ENCODE measurements at places on chromosomes 6 and 20.

DNA sequence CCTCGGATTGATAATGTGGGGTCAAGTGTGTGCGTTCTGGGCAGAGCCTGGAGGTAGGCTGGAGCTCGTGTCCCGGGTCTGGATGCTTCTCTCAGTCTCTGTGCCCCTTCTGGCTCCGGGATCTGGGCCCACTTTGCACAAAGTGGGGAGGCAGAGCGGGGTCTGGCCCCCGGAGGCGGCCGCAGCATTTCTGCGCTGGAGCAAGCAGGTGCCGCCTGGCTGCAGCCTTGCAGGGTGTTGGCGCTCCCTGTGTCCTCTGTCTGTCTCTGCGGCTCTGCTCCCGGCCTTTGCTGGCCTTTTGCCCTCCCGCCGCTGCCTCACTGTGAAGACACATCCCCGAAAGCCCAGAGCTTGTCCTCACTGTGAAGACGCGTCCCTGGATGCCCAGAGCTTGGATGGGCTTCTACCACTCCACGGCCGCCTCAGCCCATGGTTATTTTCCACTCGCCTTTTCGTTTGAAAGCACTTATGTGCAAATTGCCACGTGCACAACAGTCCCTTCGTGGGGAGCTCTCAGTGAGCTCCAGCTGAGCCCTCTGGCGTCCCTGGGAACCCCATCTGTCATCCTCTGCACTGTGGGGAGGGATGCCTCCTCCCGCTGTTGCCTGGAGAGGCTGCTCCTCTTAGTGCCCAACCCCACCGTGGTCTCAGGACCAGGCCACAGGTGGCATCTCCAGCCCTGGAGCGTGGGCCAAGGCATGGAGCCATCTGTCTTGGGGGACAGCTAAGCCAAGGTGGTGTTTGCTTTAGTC, 17.4 kb downstream of the SLCO4A1 start:
- no peak for DNase-seq

DNA sequence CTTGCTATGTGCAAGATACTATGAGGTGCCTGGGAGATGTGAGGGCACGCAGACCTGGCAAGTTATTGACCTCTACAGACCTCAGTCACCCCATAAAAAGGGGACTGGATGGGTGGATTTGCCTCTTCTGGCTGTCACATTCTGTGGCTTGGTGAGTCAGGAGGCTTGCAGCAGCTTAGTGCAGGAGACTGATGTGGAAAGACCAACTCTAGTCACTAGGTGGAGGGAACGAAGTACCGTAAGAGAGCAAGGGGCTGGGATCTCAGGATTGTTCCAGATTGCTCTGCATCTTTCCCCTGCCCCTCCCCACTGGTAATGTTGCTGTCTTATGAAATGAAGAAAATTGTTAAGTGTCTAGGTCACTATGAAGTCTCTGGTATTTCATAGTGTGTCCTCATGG, 3.3 kb downstream of the MAPRE1 start:
- DNase-seq: no peak

DNA sequence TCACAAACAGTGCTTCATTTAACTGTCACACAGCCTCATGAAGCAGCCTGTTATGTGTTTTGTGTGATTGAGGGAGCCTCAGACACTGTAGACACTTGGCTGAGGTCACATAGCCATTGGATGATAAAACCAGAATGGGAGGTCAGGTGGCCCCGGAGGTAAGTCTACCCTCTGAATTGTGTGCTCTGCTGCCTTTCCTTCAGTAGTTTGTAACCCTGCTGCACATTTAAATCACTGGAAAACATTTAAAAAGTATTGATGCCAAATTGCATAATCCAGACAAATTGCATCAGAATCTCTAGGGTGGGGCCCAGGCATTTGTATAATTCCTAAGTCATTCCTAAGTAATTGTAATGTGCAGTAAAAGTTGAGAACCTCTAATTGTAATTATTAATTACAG, 85.2 kb upstream of the ECI2 start:
- no peak for DNase-seq

GRCh38 chr6:116402108-116402937, 31.6 kb downstream of the DSE start:
- no peak for DNase-seq

- DNase-seq: peak; percentile 31
Measured at GRCh38 chr20:62219992-62220665, at the start of gene HRH3. TSS of gene HRH3 (minus strand) at chr20:62220278. CDS start at chr20:62219970, 308 bp downstream.

GRCh38 chr20:40920291-40920690, 108.3 kb upstream of the TOP1 start:
- DNase-seq: no peak

GRCh38 chr20:48905297-48905647, 16.2 kb upstream of the ARFGEF2 start:
- no peak for DNase-seq

- DNase-seq: no peak
Measured at GRCh38 chr6:61711849-61712248, 574.2 kb downstream of the KHDRBS2 start.

DNA sequence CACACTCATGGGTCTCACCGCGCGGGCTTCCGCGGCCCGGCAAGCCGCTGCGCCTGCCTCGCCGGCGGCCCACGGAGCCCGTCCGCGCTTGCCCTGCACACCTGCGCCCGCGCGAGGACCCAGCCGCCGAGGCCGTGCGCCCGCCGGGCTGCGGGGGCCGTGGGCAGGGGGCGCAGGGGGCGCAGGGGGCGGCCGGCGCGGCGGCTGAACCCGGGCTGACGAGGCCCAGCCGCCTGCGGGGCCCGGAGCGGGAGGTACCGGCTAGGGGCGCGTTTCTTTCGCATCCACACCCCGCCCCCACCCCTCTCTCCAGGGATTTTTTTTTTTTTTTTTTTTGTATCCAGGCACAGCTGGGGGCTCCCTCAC, 43.8 kb upstream of the OSTM1 start:
- DNase-seq: no peak

GRCh38 chr20:3276680-3277015, 37.7 kb upstream of the SLC4A11 start:
- DNase-seq: no peak

GRCh38 chr20:21411725-21412124, 14.4 kb upstream of the NKX2-4 start:
- DNase-seq: no peak

DNA sequence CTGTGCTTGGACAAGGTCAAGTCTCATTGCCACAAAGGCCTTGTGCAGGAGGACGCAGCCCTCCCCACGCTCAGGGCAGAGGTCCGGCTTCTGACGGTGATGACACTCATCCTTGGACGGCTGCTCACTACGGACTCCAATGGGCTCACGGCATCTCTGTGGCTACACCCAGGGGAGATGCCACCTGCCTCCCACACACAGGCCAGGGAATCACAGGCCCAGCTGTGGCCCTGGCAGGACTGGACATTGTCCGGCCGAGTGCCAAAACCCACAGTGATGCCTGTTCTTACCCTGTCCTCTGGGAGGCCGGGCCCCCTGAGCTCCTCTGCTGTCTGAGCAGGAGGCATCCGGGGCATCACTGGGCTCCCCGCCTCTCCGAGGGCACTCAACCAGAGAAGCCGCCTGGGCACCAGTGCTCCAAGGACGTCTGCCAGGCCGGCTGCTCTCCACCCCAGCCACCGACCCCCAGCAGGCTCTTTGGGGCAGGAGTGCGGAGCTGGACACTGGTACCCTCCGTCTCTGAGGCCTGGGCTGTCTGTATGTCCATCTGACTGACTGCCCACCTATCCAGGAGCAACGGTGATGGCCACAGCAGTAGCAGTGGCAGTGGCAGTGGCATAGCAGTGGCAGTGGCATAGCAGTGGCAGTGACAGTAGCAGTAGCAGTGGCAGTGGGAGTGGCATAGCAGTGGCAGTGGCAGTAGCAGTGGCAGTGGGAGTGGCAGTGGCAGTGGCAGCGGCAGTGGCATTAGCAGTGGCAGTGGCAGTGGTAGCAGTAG, 1.9 kb downstream of the RBBP8NL start:
- no peak for DNase-seq

DNA sequence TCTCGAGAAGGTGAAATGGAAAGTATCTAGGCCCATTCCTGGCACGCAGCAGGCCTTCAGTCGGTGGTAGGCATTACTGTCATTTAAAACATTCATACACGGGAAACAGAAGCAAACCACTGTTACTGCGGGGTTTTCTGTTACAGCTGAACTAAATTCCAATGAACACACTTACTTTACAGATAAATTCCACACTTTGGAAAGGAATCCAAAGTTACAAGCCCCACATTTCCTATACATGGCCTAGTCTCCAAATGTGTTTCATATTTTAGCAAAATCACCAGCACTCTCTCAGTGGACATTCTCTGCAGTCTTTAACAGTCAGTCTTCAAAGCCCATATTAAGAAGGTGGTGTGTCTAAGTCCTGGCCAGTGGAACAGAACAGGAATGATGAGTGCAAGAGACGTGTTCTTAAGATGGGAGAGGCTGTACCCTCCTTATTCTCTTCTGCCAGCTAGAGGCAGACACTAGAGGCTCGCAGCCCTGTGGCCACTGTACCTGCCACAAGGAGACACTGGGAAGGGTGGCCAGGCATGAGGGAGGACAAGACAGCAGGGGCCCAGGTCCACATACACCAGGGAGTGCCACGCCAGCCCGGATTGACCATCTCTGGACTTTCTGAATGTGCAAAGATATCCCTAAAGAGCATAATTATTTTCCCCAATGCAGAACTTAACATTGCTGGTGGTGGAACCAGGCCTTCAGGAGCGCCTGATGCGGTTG, 76.4 kb downstream of the CDC5L start:
- no peak for DNase-seq

DNA sequence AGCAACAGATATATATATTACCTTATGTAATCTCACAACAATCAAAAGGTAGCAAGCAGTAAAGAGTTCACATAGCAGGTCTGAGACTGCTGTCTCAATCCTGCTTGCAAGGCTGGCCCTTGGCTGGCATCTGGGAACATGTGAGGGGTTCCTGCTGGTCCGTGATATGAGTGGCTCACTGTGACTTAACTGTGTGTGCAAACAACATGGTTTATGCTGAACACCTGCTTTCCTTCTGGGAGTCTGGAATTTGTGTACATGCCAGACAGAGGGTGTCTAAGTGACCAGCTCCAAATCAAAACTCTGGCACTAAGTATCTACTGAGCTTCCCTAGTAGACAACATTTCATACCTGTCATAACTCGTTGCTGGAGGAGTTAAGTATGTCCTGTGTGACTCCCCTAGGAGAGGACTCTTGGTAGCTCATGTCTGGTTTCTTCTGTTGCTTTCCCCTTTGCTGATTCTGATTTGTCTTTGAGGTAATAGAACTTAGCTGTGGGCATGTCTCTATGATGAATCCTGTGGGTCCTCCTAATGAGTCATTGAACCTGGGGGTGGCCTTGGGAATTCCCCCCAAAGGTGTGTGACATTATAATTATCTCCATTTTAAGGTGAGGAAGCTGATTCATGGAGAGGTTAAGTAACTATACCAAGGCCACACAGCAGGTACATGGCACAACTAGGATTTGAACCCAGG, 131.6 kb upstream of the NEDD9 start:
- no peak for DNase-seq

GRCh38 chr6:33977606-33978411, 168.1 kb downstream of the GRM4 start:
- DNase-seq: no peak

DNA sequence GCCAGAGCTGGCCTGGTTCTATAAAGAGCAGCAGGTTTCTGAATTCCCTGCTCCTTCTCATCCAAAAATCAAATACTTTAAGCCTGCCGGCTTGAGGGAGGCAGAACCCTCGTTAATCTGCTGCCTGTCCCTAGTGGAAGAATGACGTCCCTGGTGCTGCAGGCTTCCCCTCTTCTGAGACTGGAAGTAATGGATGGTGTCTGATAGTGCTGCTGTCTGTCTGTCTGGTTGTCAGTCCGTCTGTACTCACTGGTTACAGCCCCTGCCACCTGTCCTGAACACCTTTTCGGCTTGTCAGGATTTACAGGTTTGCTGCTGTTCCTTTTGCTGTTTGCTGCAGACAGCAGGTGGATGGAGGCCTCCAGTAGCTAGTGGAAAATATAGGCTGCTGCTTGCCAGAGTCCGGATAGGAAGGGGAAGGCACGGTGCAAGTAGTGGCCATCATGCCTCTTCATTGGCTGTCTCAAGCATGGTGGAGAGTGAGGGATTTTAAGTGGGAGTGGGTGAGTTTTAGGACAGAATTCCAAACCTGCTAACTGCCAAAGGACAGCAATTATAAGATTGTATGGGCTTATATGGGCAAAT, 2.5 kb downstream of the RIMS1 start:
- no peak for DNase-seq

GRCh38 chr6:163579111-163579879, 164.8 kb downstream of the QKI start:
- no peak for DNase-seq

GRCh38 chr6:19180348-19181072, 656.7 kb upstream of the ID4 start:
- DNase-seq: no peak
